Activated effector memory CD4-positive, alpha-beta T cell treated with anti-CD3 and anti-CD28 coated beads, Interleukin-2, amount 50 U/mL, for 16 hours (primary cell): ENCODE measurements at places on chromosomes 2 and 18.

- peak; percentile 51 for DNase-seq
Measured at GRCh38 chr2:61906186-61906470, 654 bp downstream of the COMMD1 start.

DNA sequence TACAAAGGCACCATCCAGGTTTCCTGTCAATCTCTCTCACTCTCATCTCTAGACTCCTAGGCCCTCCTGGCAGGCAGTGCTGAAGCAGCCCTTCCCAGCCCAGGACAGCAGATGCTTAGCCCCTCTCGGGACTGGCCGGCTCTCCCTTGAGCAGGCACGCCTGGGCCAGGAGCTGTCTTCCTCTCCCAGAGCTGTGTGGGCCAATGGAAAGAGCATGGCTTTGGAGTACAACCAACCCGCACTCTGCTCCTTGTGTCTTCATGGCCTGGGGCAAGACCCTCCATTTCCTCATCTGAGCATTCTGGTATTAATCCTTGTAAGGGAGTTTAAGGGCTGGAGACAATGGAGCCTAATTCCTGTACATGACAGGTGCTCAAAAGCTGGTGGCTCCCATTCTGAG, 97.2 kb downstream of the CAPN13 start:
- DNase-seq: peak; percentile 53

- DNase-seq: no peak
Measured at GRCh38 chr18:46226461-46226860, 122.3 kb downstream of the HAUS1 start.

DNA sequence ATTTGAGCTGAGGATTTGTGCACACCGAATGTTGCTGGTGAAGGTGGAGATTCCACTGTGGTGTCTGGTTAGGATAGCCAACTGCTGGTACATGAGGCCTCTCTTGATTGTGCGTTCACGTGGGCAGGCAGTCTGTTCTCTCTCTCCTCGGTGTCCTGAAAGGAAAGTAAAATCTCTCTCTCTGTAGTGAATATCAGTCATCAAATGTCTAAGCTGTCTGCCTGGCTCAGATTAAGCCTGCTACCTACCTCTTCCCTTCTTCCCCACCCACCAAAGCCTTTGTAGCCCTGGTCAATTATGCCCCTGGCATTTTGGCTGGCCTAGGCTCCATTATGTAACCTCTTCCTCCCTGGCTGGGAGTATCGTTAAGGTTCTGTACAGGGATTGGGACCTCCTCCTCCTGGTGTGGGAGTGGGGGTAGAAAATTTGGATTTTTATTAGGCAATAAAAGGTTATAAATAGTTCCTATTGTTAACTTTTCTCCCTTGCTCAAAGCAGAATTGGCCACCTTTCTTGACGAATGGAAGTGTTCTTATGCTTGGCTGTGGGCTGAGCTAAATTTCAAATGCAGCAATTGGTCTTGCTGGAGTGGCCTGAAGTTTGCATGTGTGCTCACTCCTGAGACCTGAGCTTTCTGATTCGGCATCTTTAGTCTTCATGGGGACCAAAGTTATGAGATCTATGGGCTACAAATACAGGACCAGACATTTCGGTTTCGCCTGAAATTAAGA, 148.8 kb downstream of the WDSUB1 start:
- no peak for DNase-seq

DNA sequence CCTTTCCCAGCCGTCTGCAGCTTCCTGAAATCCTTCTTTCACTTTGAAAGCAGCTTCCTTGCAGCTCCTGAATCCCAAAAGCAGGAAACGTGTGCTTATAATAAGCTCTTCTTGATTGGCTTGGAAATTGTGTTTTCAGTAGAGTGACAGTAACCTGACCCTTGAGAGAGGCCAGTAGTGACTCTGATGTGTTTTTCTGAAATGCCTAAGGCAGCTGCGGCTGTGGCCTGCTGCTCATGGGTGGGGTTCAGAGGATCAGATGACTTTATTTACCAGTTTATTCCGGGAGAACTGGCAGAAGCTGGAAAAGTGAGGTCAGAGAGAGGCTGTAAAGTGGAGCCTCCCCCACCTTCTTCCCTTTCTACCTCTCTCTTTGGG, 31.9 kb upstream of the RPIA start:
- no peak for DNase-seq

DNA sequence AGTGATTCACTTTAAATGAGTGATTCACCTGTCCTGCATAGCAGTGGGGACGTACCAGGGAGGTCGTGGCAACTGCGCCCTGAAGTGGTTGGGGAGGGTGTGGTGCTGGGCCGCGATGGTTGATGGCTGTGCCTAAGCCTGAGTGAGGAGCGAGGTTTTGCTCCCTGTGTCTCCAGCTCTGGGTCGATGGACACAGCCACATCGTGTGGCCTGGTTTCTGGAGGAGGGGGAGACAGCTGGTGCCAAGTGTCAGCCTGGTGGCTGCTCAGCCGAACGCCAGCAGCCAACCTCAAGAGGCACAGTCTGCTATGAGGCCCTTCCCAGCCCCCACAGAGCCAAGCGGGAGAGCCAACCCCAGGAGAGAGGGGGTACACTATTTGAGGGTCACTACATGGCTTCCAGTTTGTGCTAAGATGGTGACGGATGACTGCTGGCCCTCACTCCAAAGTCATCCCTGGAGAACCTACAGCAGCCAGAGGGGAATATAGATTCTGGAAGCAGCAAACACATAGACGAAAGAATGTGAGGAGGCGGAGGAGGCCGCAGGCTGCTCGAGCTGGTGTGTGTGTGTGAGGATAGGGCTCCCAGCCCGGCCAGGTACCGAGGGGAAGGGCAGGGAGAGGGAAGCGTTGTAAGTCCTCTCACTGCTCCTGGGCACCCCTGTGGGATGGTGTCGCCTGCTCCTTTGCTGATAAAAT, 58.6 kb upstream of the OTOF start:
- peak; percentile 33 for DNase-seq

DNA sequence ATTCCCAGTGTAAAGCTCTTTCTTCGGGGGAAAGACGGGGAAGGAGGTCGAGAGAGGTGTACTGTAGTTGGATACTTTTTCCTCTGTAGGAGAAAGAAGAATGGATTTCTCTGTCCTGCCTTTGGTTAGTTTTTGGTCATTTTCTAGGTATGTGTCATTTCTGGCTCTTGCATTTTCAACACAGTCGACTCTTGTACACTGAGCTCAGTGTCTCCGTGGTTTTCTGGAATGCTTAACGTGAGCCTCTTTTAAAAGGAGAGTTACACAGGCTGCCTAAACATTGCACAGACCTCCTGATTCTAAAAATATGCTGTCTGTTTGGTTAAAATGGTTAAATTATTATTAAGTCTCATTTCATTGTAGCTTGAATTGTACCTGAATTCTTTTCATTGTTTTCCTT, 21.8 kb upstream of the GLS start:
- DNase-seq: no peak
